Right cardiac atrium (tissue), 5 donors: ENCODE measurements at places on chromosomes 11 and 22. TPM values are rescaled to one million over a fixed set of nuclear protein-coding genes. Genes with fewer than 3 reads are reported as not detected.

DNA sequence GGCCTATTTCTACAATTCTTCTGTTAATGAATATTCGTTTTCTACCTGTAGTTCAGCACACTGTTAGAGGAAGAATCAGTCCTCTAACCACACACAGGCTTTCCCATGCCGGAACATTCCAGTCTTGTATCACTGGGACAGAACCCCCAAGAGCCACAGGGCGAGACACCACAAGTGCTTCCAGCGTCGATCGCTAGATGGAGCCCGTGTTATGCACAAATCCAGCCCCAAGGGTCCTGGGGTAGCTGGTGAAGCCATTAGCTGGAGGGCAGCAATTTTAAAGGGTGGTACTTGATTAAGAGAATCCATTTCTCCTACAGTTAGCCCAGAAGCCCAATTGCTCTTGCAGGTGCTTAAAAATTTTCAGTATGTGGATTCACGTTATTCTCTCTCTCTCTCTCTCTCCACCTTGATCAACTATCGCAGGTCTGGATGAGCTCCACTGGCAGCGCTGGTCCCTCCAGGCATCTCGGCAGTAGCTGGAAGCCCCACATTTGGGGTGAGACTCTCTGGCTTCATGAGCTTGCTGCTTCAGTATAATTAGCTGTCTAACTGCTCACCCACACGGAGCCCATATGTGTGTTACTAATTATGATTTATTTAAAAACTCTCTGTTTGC lies 148.2 kb upstream of the SNX19 start:
- DNase-seq, result peak; percentile 67

GRCh38 chr11:22684082-22684481 lies 17.7 kb downstream of the GAS2 start:
- DNase-seq, result no peak

DNA sequence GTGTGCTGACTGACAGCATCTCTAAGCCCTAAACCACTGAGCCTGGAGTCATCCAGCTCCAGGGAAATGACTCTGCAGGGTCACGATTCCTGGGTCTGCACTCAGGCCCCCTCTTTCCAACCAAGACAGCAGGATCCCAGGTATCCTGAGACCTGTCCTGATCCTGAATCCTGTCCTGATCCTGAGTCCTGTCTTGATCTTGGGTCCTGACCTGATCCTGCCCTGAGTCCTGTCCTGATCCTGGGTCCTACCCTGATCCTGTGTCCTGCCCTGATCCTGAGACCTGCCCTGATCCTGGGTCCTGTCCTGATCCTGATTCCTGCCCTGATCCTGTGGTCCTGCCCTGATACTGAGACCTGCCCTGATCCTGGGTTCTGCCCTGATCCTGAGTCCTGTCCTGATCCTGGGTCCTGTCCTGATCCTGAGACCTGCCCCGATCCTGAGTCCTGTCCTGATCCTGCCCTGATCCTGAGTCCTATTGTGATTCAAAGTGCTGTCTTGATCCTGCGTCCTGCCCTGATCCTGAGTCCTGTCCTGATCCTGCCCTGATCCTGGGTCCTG lies 1.4 kb upstream of the KRTAP5-6 start:
- no peak for DNase-seq

Gene TEX54
- total RNA-seq, result not detected

Gene TOMT
- total RNA-seq, result not detected
